Osteocyte (in vitro differentiated cells): ENCODE measurements at places on chromosomes 4 and X. TPM values are rescaled to one million over a fixed set of nuclear protein-coding genes. Genes with fewer than 3 reads are reported as not detected.

DNA sequence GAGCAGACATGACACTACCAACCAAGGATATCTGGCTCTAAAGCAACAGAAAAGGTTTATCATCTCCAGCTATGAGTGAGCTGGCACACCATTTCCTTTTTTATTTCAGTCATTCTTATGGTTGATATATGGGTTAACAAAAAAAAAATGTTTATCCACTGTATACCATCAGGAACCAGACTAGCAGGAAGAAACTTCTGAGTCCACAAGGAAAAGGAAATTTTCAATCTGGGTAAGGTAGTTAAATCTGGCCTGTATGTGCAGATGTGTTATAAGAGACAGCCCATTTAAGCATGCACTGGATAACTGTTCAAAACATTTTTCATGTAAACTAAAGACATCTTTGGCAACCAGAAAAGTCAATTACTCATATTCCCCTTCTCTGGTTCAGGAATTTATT is 35.0 kb downstream of the AMMECR1 start:
- H3K27ac ChIP-seq, result no peak overlapping the region
- no peaks in the 10 kb centered on the region for H3K27me3 ChIP-seq
- H3K36me3 ChIP-seq, result no peaks in the 10 kb centered on the region
- H3K4me3 ChIP-seq, result no peak overlapping the region
- peaks cover 47% of the 10 kb centered on the region for H3K4me1 ChIP-seq

DNA sequence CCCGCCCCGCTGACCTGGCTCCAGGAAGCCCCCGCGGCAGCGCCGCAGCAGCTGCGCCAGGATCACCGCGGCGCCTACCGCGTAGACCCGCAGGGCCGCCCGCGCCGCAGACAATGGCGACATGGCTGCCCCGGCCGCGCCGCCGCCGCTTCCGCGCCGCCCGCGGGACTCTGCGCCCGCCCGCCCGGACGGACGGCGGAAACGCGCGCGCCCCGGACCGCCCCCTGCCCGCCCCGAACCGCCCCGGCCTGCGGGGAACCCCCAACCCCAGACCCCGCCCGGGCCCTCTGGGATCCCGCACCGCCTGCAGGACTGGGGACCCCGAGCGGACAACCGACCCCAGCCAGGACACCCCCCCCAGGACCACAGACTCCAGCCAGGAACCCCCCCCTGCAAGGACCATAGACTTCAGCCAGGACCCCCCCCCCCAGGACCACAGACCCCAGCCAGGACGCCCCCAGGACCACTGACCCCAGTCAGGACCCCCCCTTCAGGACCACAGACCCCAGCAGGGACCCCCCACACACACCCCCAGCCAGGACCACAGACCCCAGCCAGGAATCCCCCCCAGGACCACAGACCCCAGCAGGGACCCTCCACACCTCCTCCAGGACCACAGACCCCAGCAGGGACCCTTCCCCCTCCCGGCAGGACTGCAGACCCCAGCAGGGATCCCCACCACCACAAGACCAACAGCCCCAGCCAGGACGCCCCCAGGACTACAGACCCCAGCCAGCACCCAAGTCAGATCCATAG is at the start of the genes DHRSX and ZBED1:
DHRSX (minus strand) TSS at position 174 of the 756 bp plus-strand sequence; CDS start at position 123, 51 bp downstream.
ZBED1 (minus strand) TSS at position 174 of the 756 bp plus-strand sequence. CDS start 10,257 bp downstream, outside the sequence.
- no peaks in the 10 kb centered on the region for H3K27me3 ChIP-seq
- H3K4me1 ChIP-seq, result peaks cover 28% of the 10 kb centered on the region
- H3K36me3 ChIP-seq, result no peaks in the 10 kb centered on the region
- peak within 1 kb of the TSS; percentile 85 for H3K27ac ChIP-seq
- peak within 1 kb of the TSS; percentile 78 for H3K4me3 ChIP-seq

GRCh38 chrX:19152762-19153161 is 30.5 kb upstream of the ADGRG2 start:
- H3K4me1 ChIP-seq, result peaks cover 7% of the 10 kb centered on the region
- no peaks in the 10 kb centered on the region for H3K36me3 ChIP-seq
- peaks cover 5% of the 10 kb centered on the region for H3K27me3 ChIP-seq
- no peak overlapping the region for H3K27ac ChIP-seq

GRCh38 chr4:180589575-180589974 is 1653.6 kb upstream of the TENM3 start:
- H3K4me3 ChIP-seq, result no peak overlapping the region
- no peaks in the 10 kb centered on the region for H3K36me3 ChIP-seq
- no peak for DNase-seq

- H3K36me3 ChIP-seq, result peaks cover 3% of the 10 kb centered on the region
- peak overlapping the region; percentile 51 for H3K27ac ChIP-seq
- H3K27me3 ChIP-seq, result no peaks in the 10 kb centered on the region
- H3K4me1 ChIP-seq, result peaks cover 3% of the 10 kb centered on the region
- H3K4me3 ChIP-seq, result peak overlapping the region; percentile 59
These were observed 175.5 kb downstream of the DHRSX start for GRCh38 chrX:2325076-2325784.

GRCh38 chrX:52217494-52218160 is 32.9 kb downstream of the MAGED4 start:
- DNase-seq, result no peak
- H3K4me1 ChIP-seq, result no peaks in the 10 kb centered on the region

- H3K4me3 ChIP-seq, result no peak overlapping the region
- H3K4me1 ChIP-seq, result no peaks in the 10 kb centered on the region
- no peak overlapping the region for H3K27ac ChIP-seq
- no peaks in the 10 kb centered on the region for H3K27me3 ChIP-seq
These were observed 64.7 kb upstream of the NKX1-1 start for GRCh38 chr4:1470816-1471442.

GRCh38 chrX:41001327-41001726 is 83.9 kb upstream of the USP9X start:
- H3K27me3 ChIP-seq, result no peaks in the 10 kb centered on the region
- H3K4me3 ChIP-seq, result no peak overlapping the region
- peaks cover 3% of the 10 kb centered on the region for H3K36me3 ChIP-seq
- H3K27ac ChIP-seq, result no peak overlapping the region

GRCh38 chrX:108736509-108737479 is at the start of gene IRS4:
Gene IRS4 (minus strand): TSS chrX:108736563.
- peaks cover 84% of the 10 kb centered on the region for H3K27me3 ChIP-seq
- peaks cover 22% of the 10 kb centered on the region for H3K4me1 ChIP-seq
- no peaks in the 10 kb centered on the region for H3K36me3 ChIP-seq
- peak within 1 kb of the TSS; percentile 77 for H3K4me3 ChIP-seq
- peak within 1 kb of the TSS; percentile 27 for H3K27ac ChIP-seq

Gene EPGN
- 0.30 TPM in 1 of 2 replicates, not detected in the other for total RNA-seq

Gene YIPF6
- total RNA-seq, result 38.5 and 40.0 TPM in 2 replicates

DNA sequence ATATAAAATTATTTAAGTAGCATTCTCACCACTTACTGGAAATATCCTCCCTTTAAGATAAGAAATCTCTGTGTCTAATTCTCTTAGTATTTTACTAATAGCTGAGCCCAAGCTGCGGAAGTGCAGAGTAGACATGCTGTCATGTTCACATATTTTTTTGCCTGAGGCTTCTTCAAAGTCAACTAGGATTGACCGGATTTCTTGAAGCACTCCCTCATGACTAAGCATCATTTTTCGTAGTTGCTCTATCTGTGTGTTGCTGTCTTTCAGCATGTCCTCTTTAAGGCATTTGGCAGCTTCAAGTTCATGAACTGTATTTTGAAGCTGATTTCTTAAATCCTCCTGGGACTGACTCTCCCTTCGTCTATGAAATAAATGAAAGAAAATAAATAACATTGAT is 36.9 kb downstream of the CCDC158 start:
- DNase-seq, result no peak
- peaks cover 4% of the 10 kb centered on the region for H3K4me1 ChIP-seq
- H3K27me3 ChIP-seq, result peaks cover 12% of the 10 kb centered on the region

- no peaks in the 10 kb centered on the region for H3K27me3 ChIP-seq
- DNase-seq, result peak; percentile 82
- peaks cover 14% of the 10 kb centered on the region for H3K4me1 ChIP-seq
These were observed 2.2 kb downstream of the MXD4 start for GRCh38 chr4:2259541-2260343.

- no peak for DNase-seq
- no peak overlapping the region for H3K27ac ChIP-seq
- H3K27me3 ChIP-seq, result peaks cover 9% of the 10 kb centered on the region
- H3K36me3 ChIP-seq, result no peaks in the 10 kb centered on the region
- peaks cover 41% of the 10 kb centered on the region for H3K4me1 ChIP-seq
- H3K4me3 ChIP-seq, result no peak overlapping the region
These were observed 98.0 kb upstream of the MAP9 start for GRCh38 chr4:155474758-155475157.

Gene CHRNA9
- total RNA-seq, result not detected in 2 replicates

Gene SLC10A6
- total RNA-seq, result not detected in 2 replicates

- DNase-seq, result no peak
- H3K27ac ChIP-seq, result no peak overlapping the region
- no peaks in the 10 kb centered on the region for H3K27me3 ChIP-seq
- peaks cover 4% of the 10 kb centered on the region for H3K36me3 ChIP-seq
- H3K4me3 ChIP-seq, result no peak overlapping the region
These were observed 97.0 kb downstream of the SOWAHB start for GRCh38 chr4:76800902-76801301.

DNA sequence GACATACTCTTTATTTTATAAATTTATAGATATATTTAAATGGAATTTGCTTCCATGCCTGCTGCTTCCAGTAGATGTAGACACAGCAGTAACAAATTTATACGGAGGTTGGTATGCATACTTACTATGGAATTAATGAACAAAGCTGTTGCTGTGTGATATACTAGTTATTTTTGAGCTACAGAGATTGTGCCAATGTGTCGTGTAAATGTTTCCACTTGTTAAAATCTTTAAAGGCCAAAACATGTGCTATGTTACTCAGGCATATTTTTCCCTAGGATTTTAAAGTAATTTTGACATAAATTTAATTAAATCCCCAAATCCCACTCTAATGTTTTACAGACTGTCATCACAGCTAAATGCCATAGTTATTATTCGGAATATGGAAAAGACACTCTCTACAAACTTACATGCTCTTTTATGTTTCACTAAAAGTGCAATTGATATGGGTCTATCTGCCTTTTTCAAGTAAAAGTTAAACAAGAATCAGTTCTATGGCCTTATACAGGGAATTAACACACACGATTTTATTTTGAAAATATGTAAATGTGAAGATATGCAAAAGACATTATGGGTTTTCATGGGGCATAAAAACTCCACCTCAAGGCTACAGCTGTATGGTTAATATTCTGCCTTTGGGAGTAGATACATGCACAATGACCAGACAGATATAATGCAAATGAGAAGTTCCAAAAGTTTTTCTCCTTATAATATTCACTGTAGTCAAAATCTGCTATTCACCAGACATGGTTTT is 256.8 kb downstream of the FSTL5 start:
- no peaks in the 10 kb centered on the region for H3K27me3 ChIP-seq
- H3K27ac ChIP-seq, result no peak overlapping the region
- no peak overlapping the region for H3K4me3 ChIP-seq
- no peaks in the 10 kb centered on the region for H3K4me1 ChIP-seq
- DNase-seq, result no peak
- no peaks in the 10 kb centered on the region for H3K36me3 ChIP-seq

DNA sequence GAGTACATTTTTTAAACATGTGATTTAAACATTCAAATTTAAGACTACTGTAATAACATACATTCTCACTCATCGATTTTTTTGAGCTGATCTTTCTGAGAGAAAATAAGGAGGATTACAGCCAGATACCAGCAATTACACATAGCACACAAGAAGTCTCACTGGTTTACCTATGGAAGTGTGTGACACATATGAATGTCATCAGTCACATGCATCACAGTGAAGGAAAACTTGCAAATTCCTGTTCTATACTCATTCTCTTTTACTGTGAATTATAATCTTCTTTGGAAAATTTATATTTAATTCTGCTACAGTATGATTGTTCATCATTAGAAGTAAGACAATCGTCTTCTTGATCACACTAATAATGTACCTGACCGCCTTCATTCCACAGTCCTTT is 21.3 kb upstream of the BMP2K start:
- no peak overlapping the region for H3K27ac ChIP-seq
- H3K4me3 ChIP-seq, result no peak overlapping the region
- H3K36me3 ChIP-seq, result no peaks in the 10 kb centered on the region
- DNase-seq, result no peak

DNA sequence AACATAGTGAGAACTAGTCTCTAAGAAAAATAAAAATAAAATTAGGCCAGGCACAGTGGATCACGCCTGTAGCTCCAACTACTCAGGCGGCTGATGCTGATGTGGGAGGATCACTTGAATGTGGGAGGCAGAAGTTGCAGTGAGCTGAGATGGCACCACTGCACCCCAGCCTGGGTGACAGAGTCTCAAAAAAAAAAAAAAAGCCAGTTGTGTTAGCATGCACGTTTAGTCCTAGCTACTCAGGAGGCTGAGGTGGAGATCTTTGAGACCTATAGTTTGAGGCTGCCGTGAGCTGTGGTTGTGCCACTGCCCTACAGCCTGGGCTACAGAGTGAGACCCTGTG is 2.5 kb downstream of the DCK start:
- DNase-seq, result no peak
- H3K27me3 ChIP-seq, result no peaks in the 10 kb centered on the region
- peaks cover 25% of the 10 kb centered on the region for H3K36me3 ChIP-seq
- H3K4me3 ChIP-seq, result no peak overlapping the region

GRCh38 chr4:168634276-168634802 is 137.5 kb downstream of the PALLD start:
- peak overlapping the region; percentile 99 for H3K27ac ChIP-seq
- peak overlapping the region; percentile 96 for H3K4me3 ChIP-seq
- H3K4me1 ChIP-seq, result peaks cover 69% of the 10 kb centered on the region
- DNase-seq, result peak; percentile 91
- no peaks in the 10 kb centered on the region for H3K27me3 ChIP-seq
- peaks cover 4% of the 10 kb centered on the region for H3K36me3 ChIP-seq

DNA sequence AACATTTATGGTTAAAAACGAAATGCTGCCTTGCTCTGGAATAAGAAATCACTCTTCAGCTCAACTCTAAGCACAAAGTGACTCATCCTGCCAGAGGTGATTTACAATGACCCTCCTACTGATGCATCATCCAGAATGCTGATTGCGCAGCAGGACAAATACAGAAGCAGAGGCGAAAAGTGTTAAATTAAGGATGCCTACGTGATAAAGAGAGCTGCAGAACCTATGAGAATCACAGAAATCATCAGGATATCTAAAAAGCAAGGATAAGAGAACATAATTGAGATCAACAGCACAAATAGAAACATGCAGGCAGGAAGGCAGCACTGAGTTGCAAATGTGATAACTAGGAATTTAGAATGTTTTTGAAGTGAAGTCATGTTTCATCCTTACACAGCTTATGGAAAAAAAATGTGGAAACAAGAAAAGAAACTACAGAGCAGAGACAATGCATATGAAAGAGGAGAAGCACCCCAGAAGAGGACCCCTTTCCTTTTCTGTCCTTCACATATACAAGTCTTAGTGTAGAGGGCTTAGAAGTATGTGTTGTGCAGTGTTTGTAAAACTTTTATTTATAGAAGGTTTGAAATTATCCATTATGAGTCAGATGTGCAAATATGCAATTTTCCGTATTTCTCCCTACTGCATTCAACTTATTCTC is 188.4 kb downstream of the SLC7A11 start:
- H3K4me3 ChIP-seq, result peak overlapping the region; percentile 62
- peak overlapping the region; percentile 86 for H3K27ac ChIP-seq
- no peak for DNase-seq
- peaks cover 37% of the 10 kb centered on the region for H3K4me1 ChIP-seq
- H3K36me3 ChIP-seq, result no peaks in the 10 kb centered on the region
- no peaks in the 10 kb centered on the region for H3K27me3 ChIP-seq
